T-helper 1 cell (primary cell): ENCODE measurements at places on chromosomes 7 and 10.

DNA sequence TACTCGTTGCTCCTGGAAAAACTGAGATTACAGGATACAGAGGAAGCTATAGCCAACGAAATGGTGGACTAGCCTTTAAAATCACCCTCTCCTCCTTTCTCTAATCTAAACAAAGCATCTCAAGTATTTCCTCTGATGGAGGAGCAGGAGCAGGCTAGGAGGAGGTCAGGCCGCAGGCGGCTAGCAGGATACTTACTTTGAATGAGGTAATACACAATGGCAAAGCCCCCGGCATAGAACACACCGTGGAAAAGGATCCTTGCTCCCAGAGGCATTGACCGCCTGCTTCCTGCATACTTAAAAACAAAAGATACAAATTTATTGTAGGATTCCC lies 64.4 kb downstream of the STK17A start:
- no peak for DNase-seq

- DNase-seq = no peak
Measured at GRCh38 chr10:23523251-23523650, 84.4 kb downstream of the OTUD1 start.

GRCh38 chr7:28980451-28981160 lies 22.5 kb upstream of the TRIL start:
- DNase-seq = no peak

GRCh38 chr10:127375461-127375860 lies 173.6 kb upstream of the NPS start:
- DNase-seq = no peak

DNA sequence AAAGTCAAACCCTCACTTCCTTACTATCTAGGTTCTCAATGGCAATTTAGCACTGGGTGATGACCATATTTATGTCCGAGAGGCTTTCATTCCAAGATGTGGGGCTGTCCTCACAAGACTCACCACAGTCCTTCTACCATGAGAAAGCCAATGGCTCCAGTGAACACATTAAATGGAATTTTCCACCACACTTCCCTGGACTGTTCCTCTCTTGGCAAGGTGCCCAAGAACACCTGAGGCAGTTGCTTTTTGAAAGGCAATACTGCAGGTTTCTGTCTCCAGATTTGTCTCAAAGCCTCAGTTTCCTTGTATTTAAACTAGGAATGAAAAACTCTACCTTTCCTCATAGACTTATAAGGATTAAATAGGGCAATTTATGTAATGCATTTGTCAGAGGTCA lies 24.2 kb downstream of the AFAP1L2 start:
- DNase-seq = no peak

DNA sequence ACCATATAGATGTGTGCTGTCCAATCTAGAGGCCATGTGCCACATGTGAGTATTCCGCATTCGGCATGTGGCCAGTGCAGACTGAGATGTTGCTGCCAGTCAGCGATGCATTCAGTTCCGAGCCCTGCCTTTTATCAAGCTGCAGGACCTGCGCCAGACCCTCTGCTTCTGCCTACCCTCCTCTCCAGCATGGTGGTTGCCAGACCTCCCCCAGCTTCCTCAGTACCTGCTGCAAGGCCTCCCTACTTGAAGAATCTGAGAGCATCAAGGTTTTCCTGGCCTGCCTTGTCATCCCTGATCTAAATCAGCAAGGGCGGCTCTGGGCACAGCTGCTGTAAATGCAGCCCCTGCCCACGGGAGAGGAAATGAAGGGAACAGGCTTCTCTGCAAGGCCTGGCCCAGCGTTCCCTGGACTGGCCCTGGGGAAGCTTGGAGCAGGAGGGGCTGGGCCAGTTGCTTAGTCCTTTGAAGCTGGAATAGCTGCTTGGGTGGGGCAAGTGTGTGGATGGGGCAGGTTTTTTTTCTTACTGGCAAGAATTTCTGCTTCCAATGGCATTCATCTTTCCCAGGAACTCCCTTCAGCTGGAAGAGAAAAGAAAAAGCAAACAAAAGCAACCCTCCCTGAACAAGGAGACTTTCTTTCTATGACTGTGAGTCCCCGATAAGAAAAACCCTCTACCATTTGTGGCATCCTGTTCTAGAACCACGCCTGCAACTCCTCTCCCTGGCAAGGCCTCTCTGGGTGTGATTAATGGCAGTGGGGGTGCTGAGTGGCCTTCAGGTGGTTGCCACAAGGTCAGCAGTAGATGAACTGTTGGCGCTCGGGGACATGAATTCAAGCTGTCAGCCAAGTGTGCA lies 93.0 kb downstream of the NHLRC2 start:
- DNase-seq = no peak

DNA sequence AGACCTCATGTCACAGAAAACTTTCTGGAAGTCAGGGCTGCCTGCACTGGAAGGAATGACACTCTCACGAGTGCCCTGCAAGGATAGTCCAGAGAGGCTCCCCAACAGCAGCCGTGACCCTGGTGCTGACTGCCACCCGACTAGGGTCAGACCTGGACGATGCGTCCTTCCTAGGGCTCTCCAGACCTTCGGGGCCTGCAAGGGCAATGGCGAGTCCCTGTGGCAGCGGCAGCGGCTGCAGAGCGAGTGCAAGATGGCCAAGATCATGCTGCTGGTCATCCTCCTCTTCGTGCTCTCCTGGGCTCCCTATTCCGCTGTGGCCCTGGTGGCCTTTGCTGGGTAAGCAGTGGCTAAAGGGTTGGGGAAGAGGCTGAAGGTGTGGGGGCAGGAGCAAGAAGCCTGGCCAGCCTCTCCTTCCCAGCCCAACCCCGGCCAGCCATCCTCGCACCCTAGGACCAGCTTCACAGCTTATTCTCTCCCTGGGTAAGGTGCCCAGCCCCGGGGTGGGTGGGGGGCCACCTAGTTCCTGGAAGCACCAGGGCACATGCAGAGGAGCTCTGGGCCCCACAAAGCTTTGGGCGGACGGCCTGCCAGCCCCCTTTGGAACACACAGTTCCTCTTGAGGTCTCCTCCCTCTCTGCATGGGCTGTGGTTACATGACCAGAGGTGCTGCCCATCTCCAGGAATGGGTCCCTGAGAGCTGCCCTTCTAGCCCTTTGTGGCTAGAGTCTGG lies 5.5 kb downstream of the OPN4 start:
- DNase-seq = peak; percentile 9

DNA sequence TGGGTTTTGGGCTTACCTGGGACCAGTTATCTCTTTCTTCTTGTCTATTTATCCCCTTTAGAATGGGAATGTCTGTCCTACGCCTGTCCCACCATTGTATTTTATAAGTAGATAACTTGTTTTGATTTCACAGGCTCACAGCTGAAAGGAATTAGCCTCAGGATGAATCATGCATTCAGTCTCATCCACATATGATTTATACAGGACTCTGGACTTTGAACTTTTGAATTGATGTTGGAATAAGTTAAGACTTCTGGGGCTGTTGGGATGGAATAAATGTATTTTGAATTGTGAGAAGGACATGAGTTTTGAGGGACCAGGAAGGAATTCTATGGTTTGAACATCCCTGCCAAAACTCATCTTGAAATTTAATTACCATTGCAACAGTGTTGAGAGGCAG lies 112.6 kb downstream of the AMPH start:
- DNase-seq = no peak

- no peak for DNase-seq
Measured at GRCh38 chr7:40760293-40760964, 625.6 kb downstream of the SUGCT start.

DNA sequence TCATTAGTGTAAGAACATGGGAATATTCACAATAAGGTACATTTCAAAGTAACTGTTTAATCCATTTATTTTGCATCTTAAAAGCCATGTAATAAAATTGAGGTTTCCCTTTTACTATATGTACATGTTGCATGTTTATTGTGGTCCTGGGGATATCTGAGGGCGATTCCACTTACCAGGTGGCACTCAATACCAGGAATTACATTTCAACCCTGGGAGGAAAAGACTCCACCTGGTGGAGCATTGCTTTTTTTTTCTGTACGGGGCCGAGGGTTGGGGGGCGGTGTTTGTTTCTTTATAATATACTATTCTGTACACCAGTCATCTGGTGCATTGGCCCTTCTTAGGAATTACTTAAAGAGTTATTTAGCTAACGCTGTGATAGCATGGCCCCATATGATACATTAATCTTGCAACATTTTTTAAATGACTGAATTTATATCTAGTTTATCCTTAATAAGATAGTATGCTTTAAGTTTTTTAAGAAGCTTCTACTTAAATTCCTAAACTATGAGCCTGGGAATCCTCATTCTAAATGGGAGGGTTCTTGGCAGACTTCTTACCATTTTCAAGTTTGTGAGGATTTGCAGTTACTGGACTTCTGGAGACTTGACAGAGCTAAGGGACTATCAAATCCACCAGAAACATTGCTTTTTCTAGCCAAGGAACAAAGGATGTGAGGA lies 7.2 kb upstream of the HGF start:
- no peak for DNase-seq

- no peak for DNase-seq
Measured at GRCh38 chr7:33905389-33906032, at the start of gene BMPER. TSS of gene BMPER (plus strand) at chr7:33905539. CDS start at chr7:33905614, 75 bp downstream.

DNA sequence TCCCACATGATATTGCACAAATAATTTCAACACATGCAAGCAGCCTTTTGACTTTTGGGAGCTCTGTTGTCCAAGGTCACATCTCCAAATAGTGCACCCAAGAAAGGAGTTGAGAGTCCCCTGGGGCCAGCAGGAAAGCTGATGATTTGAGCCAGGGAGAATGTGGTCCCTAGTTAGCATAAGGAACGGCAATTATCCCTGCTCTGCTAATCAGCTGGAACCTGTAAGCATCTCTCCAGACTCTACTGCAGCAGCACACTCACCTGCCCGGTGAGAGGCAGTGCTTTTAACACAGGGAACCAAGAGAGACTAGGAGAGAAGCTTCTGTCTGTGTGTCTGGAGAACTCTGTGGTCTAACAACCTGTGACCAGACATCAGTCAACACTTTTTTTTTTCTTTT lies 17.0 kb downstream of the TRPV5 start:
- no peak for DNase-seq

GRCh38 chr7:108570146-108570755 lies 577 bp downstream of the DNAJB9 start:
- peak; percentile 68 for DNase-seq

DNA sequence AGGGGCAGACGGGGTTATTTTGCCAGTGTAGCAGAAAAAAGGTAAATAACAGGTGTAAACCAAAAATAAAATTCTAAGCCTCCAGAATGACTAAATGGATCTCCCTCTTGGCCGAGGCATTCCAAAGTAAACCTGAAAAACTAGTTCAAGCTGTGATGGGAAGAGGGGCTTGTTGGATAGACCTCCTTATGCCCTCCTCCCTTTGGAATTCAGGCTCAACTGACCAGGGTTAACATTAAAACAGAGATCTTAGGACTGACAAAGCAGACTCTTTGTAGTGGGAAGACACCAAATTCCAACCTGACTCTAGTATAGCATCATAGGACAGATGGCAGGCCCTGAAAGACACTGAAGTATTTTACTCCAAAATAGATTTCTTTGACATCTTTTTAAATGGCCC lies 113.8 kb upstream of the ITGB1 start:
- DNase-seq = no peak

- no peak for DNase-seq
Measured at GRCh38 chr7:3283130-3283704, 17.8 kb upstream of the SDK1 start.

- DNase-seq = no peak
Measured at GRCh38 chr7:122588621-122589020, 110.3 kb downstream of the RNF133 start.

DNA sequence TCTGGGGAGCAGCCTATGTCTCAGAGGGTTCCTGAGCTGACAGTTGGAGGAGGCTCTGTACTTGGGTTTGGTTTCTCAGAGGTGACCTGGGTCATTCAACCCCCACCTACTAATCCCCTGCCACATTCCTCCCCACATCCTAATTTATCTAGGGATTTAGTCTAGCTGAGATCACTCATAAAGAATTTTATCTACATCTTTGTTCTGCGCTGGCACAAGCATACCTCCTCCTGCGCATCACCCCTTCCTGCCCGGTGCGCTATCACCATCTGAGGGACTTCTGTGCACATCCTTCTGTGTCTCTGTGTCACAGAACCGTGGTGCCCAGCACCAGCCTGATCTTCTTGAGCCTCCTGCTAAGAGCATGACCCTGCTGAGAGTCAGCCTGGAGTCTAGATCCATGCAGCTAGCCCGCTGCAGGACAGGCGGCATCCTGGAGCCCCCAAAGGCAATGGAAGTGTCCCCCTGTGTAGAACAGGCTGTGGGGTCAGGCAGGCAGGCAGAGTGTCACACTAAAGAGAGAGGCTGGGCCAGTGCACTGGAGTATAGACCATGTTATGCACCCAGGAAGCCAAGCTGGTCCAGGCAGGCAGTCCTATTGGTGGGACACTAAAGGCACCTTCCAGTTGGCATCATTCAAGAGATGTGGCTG lies 63.6 kb downstream of the ARHGAP22 start:
- DNase-seq = no peak

DNA sequence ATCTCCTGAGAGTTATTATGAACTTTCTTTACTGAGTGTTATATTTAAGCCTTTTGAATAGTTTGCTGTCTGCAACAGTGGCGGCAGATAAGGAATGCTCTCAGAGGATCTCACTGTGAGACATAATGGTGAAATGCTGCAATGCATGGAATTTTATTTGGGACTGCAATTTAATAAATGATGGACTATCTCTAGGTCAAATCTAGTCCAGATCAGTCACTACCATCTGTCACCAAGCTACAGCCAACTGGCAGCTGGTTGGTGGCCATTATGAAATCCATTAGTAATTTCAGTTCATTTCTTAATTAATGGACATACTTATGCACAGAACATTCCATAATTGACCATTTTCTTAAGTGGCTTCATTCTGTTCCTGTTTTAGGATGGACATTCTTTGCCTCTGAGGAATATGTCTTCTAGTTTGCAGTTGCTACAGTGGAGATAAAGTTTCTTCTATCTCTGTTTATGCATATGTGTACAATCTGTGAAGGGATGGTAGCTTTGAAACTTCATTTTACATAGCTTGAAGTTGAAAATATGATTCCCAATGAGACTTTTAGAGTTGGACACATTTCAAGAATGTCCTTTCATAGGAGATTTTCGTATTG lies 586.6 kb downstream of the SUGCT start:
- DNase-seq = no peak

DNA sequence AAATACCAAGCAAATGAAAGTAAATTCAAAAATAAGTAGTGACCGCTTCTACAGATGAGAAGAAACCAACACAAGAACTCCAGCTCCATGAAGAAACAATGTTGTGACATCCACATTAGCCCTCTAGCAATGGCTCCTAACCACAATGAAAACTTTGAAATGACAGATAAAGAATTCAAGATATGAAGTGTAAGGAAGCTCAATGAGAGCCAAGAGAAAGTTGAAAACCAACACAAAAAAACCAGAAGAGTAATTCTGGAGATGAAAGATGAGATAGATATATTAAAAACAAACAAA lies 68.2 kb upstream of the DDC start:
- no peak for DNase-seq

GRCh38 chr10:45437587-45438465 lies 63.8 kb downstream of the ALOX5 start:
- DNase-seq = no peak

DNA sequence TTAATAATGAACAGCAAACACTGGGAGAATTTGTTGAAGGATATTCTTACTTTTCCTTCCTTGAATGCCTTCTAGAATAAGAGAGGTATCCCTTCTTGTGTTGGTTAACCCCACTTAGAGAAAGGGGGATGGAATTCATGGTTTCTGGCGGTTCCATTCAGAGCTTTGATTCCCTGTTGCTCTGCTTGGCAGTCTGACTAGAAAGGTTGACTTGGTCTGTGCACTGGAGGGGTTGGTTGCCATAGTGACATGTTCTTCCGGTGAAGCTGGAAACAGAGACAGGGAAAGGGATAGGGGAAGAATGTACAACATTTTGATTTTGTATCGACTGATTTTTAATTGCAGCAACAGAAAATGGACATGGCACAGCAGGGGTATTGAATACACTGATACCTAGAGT lies 2.5 kb downstream of the TMEM178B start:
- DNase-seq = no peak

- no peak for DNase-seq
Measured at GRCh38 chr7:157884461-157885062, 547.8 kb downstream of the DNAJB6 start.
